ENCODE measurements at places on chromosomes 6 and 20.

GRCh38 chr6:155306958-155307357, 7.3 kb downstream of the TFB1M start:
- no peak for DNase-seq

DNA sequence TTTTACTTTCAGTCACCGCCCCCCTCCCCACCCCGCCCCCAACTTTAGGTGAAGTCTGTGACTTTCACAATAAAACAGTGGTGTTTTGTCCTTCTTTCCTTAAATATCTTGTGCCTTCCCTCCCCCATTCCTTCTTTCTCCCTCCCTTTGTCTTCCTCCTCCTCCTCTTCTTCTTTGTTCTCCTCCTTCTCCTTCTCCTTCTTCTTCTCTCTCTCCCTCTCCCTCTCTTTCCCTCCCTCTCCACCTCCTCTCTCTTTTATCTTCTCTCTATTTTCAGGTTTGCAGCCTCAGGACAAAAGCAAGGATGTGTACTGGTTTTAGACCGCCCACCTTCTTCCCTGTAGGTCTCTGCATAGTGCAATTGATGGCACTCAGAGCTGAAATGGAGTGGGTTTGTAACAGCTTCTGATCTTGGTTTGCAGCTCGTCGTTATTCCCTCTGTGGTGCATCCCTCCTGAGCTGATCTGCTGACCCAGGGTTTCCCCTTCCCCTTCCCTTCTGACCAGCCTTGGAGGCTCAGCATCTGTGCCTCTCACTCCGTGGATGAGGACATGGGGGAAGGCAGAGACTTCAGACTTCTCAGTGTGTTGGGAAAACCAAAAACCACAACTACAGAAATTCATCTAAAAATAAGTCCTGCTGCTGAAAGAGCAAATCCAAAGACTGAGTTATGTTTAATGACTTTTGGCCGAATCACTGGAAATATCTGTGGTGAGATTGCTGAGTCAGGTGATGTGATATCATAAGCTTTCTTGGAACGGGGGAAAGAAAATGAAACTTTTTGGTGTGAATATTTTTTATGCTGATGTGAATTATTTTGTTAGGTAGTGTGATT, 6.9 kb downstream of the VGLL2 start:
- no peak for DNase-seq

DNA sequence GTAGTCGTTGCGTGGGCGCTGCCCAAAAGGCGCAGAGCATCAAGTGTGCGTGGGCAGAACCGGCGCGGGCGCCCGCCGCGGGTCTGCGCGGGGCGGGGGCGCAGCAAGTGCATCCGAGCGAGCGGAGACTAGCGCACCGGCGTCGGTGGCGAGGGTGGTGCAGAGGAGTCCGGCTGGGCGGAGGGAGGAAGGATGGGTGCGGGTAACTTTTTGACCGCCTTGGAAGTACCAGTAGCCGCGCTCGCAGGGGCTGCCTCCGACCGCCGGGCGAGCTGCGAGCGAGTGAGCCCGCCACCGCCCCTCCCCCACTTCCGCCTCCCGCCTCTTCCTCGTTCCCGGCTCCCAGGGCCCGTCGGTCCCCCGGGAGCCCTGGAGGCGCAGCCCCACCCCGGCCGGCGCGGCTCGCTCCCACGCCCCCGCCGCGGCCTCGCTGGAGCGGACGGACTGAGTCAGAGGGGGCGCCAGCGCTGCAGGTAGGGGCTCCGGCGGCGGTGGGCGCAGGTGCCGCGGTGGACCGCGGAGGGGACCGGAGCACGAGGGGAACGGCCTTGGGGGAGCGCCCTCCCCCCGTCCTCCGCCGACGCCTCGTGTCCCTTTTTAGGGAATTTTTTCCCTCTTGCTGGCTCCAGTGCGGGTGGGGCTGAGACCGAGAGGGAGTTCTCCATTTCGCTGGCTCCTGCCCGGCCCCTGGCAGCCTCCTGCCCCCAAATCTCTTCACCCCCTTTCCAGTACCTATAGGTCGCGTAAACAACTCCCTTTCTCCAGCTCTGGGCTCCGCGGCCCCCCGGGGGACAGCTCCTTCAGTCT, 1.6 kb upstream of the DBNDD2 start:
- peak; percentile 71 for DNase-seq

DNA sequence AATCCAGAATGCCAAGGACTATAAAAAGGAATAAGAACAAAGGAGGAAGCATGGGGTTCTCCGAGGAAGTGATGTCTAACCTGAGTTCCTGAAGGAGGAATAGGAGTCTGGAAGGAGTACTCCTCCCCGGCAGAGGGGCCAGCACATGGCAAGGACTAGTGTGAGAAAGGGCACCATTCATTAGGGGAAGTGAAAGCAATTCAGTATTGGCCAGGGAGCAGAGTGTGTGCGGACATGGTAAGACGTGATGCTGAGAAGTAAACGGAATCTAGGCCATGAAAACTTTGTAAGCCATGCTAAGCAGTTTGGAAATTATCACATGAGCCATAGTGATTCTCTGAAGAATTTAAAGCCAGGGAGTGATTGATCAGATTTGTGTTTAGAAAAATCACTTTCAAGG, 218.9 kb upstream of the PRDM1 start:
- no peak for DNase-seq

GRCh38 chr20:34843421-34843820, 18.0 kb upstream of the NCOA6 start:
- no peak for DNase-seq

GRCh38 chr20:35984382-35984781, 16.0 kb downstream of the CNBD2 start:
- no peak for DNase-seq

- DNase-seq, result peak; percentile 16
Measured at GRCh38 chr6:97427648-97428047, 144.6 kb upstream of the MMS22L start.

DNA sequence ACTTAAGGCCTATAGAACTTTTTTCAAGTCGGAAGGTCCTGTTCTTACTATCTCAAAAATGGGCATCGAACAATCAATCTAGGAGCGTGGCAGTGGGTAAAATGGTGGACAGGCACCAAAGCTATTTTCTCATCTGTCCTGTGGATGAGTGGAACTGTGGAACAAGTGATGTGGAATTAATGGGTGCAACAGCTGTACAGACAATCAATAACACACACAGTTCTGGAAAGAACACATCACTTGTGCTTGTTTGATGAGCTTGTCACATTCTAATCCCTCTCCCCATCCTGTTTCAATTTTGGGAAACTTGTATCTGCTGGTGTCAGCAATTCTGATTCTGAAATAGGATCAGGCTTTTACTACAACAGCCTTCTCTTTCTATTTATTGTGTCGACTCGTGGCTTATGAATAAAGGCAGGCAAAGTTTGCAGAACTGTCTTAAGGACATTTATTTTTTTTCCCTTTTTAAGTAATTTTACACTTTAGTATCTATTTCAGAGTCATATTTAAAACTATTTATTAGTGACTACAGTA, 11.5 kb downstream of the RBM24 start:
- DNase-seq, result no peak

DNA sequence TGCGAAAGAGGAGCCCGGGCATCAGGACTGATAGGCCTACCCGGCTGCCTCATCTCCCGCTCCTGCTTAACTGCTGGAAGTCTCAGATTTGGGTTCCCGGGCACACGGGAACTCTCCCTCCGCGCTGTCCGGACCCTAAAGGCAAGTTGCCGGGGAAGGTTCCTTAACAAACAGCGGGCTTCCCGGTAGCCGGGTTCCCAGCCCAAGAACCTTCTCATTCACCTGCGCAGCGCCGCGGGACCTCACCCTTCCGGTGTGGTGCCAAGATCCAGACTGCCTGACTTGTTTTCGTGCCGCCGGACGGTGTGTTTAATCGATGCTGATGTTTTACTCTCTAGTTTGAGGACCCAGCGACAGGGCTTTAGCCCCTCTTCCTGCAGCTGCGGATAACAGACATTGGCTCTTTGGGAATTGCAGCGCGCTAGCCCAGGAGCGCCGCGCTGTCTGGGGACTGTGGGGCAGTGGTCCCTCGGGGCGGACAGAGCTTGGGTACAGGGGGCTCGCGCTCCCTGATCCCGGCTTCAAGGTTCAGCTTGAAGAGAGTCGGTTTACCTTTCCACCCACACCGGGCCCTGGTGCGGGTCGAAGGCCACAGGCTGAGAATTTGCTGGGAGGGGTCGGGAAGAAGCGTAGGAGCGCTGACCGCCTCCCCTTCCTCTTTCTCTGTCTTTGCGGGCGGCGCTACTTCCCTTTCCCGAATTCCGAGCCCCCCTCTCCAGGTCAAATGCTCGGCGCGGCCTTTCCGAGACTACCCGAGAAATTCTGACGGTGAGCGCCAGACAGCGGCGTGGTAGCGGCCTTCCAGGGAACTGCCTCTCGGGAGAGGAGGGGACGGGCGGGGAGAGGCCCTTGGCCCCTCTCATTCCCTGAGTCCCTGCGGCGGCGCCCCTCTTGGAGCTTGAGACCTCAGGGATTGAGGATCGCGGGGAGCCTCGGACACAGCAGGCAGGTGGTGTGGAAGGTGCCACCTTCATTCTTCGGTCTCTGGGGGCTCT, 17.2 kb downstream of the ABT1 start:
- DNase-seq, result peak; percentile 53

GRCh38 chr6:169972736-169973135, 221.3 kb downstream of the ERMARD start:
- DNase-seq, result no peak

DNA sequence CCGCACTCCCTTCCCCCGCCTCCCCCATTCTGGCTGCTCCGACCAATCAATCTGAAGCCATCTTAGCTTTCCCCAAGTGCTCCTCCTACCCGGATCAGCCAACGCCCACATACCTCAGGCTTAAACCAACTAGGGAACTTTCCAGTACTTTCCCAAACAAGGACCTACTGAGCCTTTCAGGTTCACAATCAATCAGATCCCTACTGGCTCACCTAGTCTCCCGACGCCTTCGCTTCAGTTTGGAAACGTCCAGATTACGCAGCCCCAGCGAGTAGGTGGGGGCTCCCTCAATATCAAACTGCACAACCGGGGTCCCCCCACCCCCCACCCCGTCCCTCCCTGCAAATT, 432 bp downstream of the HSPA1L start:
- peak; percentile 96 for DNase-seq

- no peak for DNase-seq
Measured at GRCh38 chr20:17987988-17988387, 19.2 kb downstream of the MGME1 start.

- DNase-seq, result no peak
Measured at GRCh38 chr6:2004888-2005287, 240.5 kb downstream of the GMDS start.

DNA sequence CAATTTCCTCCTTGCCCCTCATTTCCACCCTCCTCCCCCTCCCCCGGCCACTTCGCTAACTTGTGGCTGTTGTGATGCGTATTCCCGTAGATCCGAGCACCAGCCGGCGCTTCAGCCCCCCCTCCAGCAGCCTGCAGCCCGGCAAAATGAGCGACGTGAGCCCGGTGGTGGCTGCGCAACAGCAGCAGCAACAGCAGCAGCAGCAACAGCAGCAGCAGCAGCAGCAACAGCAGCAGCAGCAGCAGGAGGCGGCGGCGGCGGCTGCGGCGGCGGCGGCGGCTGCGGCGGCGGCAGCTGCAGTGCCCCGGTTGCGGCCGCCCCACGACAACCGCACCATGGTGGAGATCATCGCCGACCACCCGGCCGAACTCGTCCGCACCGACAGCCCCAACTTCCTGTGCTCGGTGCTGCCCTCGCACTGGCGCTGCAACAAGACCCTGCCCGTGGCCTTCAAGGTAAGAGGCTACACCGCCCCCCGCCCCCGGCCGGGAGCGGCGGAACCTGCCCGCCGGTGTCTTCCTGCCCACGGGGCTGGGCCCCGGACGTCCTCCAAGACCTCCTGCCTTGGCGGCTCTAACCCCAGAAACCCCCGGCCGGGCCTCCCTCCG, 44.9 kb upstream of the SUPT3H start:
- DNase-seq, result peak; percentile 61

DNA sequence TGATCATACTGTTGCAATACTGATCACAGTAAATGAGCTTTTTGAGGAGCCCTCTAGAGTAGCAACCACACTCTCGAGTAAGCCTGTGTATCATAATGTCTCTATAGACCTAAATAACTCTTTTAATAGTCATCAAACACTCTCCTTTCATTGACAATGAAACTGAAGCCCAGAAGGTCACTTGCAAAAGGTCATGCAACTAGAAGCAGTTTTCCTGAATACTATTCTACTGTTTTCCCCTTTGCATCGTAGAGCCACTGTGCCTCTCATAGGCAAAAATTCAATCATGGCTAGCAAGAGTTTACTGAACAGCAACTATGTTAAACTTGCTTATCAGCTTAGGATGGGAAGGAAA, 105.3 kb downstream of the HIVEP2 start:
- no peak for DNase-seq

DNA sequence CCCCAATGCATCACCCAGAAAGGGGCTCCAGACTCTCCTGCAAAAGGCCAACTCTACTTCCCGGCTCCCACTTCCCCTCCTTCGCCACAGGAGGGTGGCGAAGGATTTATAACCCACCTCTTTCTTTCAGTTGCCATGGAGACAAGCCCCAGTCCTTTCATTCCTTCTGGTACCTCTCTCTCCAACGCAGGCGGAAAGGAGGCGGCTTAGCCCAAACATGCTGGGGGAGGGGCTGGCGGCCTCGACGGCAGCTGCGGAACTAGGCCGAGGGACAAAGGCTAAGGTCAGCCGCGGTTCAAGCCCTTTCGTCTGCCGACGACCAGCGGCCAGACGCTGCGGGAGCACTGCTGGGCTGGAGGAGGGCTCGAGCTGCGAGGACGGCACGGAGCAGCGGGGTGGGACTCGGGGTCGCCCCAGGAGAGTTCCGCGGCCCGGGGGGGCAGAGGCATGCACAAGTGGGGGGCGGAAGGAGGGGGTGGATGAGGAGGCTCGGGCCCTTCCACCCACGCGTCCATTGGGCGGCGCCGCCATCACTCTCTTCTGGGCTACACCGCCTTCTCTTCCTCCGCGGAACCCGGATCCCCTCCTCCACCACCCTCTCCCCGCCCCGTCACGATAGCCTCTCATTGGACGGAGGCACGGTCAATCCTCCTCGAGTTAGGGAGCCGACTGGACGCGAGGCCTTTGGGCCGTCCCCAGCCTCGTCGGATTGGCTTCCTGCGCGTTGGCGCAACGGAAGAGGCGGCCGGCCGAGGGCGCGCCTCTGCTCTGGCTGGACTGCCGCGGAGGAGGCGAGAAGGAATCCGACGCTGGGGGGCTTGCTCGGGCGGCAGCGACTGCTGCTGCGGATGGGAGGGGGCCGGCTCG, at the start of gene PANK2:
Gene PANK2, plus strand, starts transcription at position 766 of the 867 bp plus-strand sequence.
- peak; percentile 99 for DNase-seq

GRCh38 chr6:32216998-32217397, 6.9 kb downstream of the NOTCH4 start:
- no peak for DNase-seq

All from small intestine (tissue), 16 donors.